ENCODE measurements at places on chromosomes 4 and X.

DNA sequence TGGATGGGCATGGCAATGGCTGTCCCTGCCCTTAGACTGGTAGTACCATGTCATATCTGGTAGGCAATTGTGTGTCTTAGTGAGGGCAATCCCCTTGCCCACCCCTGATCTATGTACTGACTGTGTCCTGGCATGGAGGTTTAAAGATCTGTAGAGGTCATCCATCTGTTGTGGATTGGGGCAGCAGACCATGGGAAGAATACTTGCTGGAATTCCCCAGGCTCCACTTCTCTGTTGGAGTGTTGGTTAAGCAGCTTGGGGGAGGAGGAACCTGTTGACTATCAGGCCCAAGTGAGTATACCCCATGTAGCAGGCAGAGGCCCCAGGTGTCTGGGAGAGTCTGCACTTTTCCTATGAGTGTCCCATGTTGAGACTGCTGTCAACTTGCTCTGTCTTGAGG, 246.7 kb upstream of the DIPK2B start:
- no peak for DNase-seq

GRCh38 chr4:142817442-142817841, 28.7 kb downstream of the INPP4B start:
- peak; percentile 52 for DNase-seq

DNA sequence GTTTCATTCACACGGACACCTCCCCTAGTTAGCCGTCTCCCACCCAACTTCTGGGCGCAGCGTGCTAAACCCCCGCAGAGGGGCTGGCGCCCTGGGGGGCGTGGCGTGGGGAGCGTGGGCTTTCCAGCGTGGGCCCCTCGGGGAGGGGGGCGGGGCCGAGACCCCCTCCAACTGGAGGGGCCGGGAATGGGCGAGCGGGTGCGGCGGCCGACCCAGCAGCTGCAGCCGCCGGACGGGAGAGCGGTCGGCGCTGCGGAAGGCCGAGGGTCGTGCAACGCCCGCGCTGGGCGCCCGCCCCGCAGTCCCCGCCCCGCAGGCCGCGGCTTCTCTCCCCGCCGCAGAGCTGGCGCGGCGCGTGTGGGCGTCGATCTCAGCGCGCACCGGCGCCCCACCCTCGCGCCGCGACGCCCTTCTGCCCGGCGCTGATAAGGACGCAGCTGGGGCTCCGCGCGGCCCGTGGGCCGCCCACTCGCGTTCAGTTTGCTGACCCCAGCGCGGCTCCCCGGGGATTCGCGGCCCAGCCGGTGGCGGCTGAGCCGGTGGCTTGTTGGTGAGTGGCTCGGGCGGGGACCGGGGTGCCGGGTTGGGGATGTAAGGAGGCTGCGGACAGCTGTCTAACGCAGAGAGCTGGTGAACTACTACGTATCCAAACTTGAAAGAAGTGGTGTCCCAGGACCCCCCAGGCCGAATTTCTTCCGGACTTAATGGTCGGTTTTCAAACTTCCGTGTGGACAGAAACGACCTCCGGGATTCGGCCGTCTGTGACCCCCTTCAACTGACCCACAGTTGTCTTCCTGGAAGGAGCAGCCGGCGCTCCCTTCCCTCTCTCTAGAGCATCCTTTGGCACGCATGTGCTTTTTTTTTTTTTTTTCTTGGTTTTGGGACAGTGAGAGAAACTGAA, 1.5 kb downstream of the FHDC1 start:
- no peak for DNase-seq

- no peak for DNase-seq
Measured at GRCh38 chrX:19705196-19705769, 182.1 kb downstream of the SH3KBP1 start.

- no peak for DNase-seq
Measured at GRCh38 chrX:109926743-109927662, 75.9 kb upstream of the TMEM164 start.

DNA sequence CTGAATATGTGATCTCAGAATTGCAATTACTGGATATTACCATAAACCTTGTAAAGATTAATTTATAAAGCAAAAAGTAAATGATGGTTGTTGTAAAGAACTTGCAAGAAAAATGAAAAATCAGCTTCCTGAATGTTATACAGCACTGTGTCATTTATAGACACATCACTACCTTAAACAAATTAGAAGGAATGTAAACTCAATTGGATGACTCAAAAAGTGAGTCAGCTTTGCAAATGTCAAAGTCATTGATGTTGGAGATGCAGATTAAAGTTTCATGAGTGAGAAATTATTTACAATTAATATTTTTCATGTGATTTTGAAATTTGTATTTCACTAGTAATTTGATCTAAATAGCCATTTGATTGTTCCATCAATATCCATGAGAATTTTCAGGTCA, 193.2 kb downstream of the RAPGEF2 start:
- no peak for DNase-seq

- DNase-seq = no peak
Measured at GRCh38 chrX:13396924-13397323, 77.1 kb upstream of the ATXN3L start.

GRCh38 chr4:53920116-53920515, 144.3 kb downstream of the CHIC2 start:
- DNase-seq = no peak

DNA sequence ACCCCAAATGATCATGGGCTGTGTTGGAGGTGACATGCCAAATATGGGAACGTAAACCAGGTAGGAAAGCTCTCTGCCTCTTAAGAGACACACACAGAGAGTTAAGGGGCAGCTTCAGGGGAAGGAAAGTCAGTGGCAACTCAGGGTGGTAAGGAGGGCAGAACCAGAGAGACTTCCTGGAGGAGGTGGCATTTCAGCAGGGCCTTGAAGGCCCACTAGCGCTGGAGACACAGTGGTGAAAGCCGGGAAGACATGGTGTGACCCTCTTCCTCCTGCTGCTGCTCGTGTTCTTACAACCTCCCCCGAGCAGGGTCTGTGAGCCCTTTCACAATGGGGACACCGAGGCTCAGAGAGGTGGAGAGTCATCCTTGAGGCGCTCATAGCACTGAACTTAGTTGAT, 68.2 kb downstream of the SORCS2 start:
- DNase-seq = no peak

Data from activated naive CD4-positive, alpha-beta T cell treated with anti-CD3 and anti-CD28 coated beads, Interleukin-2, amount 50 U/mL, for 72 hours (primary cell).